ENCODE measurements at places on chromosomes 12 and 14. TPM values are rescaled to one million over a fixed set of nuclear protein-coding genes. Genes with fewer than 3 reads are reported as not detected.

GRCh38 chr14:50647282-50647681 is 20.8 kb downstream of the SAV1 start:
- no peak for DNase-seq

DNA sequence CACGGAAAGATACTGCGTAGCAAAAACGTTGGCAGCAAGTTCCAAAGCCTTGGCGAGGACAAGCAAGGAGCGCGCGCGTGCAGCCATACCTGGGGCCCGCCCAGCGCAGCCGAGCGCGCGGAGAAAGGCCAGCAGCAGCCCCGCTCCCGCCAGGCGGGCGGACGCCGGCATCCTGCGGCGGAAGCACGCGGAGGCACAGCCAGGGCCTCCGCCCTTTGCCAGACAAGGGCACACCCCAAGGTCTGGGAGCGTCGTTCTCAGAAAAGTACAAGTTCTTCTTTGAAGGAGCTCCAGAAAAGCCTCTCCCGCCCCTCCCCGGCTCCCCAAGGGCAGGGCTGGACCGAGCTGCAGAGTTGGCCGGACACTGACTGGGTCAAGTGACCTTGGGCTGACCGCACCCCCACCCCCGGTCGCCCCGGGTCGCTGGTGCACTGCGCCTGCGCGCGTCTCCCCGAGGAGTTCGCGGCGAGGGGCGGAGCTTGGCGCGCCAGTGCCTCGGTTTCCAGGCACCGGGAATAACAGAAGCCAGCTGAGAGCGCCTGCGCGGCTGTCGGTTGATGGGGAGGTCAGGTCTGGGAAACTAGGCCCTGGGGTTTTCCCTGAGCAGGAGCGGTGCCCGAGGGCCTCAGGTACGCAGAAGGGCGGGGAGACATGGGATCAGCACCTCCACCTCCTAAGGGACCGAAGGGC is at the start of gene ZC2HC1C:
Gene ZC2HC1C, plus strand, starts transcription at position 521 of the 690 bp plus-strand sequence. CDS start 933 bp downstream, outside the sequence.
- DNase-seq = peak; percentile 95

The GUCY2C gene
- 94.8 TPM for total RNA-seq

The GPR135 gene
- 4.9 TPM for total RNA-seq

GRCh38 chr14:35320472-35320871 is 28.3 kb downstream of the PSMA6 start:
- no peak for DNase-seq

The AJUBA gene
- 4.7 TPM for total RNA-seq

The OASL gene
- 10.2 TPM for total RNA-seq

DNA sequence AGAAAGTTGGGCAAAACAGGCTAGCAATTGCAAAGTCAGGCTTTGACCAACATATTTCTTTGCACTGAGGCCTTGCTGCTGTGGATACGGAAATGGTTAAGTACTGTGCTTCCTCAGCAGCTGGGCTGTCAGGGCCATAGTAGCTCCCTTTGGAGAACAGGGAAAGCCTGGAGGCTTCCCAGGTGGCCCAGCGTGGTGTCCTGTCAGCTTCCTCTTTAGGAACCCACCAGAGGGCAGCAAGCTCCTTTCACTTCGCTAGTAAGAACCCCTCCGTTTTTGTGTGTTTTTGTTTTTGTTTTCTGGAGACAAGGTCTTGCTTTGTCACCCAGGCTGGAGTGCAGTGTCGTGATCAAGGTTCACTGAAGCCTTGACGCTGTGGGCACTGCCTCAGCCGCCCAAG is 1.7 kb upstream of the CFAP251 start:
- no peak for DNase-seq

GRCh38 chr12:31728289-31728916 is 418 bp downstream of the AMN1 start:
- DNase-seq = peak; percentile 71

DNA sequence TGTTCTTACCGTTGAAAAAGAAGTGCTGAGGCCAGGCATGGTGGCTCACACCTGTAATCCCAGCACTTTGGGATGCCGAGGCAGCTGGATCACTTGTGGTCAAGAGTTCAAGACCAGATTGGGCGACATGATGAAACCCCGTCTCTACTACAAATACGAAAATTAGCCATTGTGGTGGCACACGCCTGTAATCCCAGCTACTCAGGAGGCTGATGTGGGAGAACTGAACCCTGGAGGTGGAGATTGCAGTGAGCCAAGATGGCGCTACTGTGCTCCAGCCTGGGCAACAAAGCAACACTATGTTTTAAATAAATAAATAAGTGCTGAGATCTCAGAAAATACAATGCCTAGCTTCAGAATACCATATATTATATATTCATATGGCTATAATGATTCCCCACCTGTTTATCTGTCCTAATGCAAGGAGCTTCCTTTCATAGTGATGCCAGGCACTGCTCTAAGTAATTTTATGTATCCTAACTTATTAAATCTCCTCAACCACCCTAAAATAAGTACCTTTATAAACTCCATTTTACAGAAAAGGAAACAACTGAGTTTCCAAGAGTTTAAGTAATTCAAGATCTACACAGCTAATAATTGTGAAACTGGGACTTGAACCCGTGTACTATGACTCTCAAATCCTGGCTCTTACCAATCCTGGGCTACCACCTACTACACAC is 7.3 kb downstream of the PHLDA1 start:
- no peak for DNase-seq

DNA sequence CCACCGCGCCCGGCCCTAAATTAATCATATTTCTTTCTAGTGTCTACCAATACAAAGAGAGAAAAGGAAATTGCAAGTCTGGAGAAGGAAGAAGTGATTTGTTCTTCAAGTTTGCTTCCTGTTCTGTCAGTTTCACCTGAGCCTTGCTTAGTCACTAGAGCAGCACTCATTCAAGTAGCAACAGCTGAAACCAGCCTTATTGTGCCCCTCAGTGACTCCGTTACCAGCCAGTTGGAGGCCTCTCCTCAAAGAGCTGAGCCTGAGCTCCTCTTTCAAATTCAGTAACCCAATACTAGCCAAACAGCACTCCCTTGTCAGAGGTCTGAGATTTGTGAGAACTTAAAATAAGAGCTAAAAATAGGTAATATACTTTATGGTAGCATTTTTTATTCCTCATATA is 17.4 kb downstream of the PAWR start:
- DNase-seq = no peak

DNA sequence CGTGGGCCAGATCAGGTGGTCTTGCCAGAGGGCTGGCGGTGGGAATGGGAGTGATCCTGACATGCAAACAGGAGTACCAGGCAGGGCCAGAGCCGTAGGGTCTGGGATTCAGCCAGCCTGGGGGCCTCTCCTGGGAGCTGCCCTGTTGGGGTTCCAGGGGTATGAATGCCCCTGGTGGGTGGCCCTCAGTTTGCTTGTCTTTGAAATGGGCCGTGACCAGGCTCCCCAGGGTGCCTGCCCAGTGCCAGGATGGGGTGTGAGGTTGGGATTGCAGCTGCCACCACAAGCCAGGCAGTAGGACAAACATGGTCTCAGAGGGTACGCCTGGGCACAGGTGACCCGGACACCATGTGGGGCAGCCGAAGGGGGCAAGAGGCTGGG is 168.8 kb downstream of the KIF26A start:
- no peak for DNase-seq

DNA sequence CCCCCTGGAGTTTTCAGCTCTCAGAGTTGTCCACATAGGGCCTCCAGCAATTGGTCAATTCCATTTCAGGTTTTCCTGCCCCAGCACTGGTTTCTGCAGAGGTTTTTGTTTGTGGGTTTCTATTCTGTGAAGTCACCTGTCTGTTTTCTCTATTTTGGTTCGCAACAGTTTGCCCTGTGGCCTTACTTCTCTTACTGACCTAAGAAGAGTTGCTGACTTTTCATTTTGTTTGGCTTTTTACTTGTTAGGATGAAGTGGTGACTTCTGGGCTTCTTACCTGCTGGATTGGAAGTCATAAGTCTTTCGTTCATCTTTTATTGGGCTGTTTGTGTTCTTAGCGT is 196.4 kb upstream of the PARP11 start:
- no peak for DNase-seq

- DNase-seq = no peak
Measured at GRCh38 chr12:25801734-25802133, 156.7 kb upstream of the RASSF8 start.

DNA sequence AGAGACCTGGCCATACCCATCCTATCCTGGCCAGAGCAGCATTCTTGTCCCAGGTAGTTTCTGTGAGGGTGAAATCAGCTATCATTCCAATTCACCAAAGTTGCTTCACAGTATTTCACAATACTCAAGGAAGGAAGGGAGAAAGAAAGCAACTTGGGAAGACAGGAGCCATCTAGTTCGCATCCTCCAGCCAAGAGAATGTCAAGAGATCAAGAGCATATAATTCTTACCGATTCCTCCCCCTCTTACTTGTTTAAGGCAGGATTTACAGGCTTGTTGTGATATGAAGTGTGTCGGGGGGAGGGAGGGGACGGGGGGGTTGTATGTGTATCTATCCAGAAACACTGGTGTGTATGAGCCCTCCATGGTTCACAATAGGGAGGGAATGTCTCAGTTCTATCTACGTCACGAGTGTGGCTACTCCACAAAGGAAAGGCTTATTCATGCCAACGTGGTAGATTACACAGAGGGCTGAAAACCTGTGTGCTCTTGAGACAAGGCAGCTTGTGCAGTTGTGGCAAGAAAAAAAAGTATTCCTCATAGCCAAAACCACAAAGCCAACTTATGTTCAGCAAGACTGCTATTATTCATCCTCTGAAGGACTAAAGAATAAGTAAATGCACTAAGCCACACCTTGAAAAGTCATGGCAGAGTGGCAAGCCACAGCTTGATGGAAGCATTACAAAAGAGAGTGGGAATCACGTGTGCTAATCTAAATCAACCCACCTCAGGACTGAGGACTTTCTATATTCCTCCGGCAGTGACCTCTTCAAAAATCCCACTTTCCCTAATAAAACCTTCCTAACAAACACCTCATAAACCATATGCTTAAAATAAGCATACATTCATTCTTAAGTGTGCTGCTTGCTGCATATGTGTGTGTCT is 35.0 kb downstream of the CORO1C start:
- DNase-seq = no peak

The GPHN gene
- 57.0 TPM for total RNA-seq

All from mucosa of descending colon (tissue), 3 donors.